Left colon (tissue), 2 donors: ENCODE measurements at places on chromosomes 11 and 22.

- DNase-seq, result no peak
Measured at GRCh38 chr11:103920933-103921332, 115.5 kb upstream of the DDI1 start.

- no peak for DNase-seq
Measured at GRCh38 chr22:42664976-42665831, 16.0 kb upstream of the CYB5R3 start.

DNA sequence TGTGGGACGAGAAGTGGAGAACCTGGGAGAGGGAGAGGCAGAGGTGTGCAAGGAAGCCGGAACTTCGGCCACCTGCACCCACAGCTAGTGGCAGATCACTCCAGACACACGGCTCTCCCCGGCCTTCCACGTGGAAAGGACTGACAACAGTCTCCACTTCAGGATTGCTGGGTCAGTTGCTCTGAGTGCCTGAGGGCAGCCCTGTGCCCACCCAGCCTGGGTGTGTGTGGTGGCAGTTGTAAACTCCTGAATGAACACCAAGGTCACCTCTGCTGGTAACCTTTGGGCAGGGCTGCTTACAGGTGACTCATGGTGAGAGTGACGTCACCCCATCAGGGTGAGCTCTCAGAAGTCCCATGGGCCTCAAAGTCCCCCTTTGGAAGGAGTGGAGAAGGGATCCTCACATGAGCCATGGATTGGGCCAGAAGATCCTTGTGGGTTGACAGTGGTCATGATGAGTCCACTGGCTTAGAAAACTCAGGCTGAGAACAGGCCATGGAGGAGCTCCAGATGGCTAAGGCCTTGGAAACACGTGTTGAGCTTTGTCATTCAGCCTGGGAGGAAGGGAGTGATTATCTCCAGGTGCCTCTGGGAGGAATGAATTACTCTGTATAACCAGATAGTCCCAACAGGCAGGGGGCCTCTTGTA lies 71.3 kb downstream of the BCR start:
- DNase-seq, result no peak

DNA sequence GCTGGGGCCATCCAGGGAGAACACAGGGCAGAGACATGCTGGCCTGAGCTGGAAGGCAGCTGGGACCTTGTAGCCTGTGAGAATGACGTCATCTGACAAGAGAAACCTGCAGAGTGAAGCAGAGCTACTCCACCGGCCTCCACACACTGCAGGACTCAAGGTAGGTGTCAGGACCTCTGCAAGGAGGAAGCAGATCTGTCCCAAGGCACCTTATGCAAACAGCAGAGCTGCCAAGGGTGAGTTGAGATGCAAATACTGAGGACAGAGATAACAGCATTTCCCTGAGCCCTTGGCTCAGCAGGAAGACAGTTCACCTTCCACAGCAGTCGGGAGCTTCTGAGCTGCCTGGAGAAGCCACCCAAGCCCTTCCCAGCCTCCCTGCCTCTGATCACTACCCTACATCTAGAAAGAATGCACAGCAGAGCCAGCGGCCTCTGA lies 51.9 kb upstream of the IGSF9B start:
- DNase-seq, result no peak

- DNase-seq, result no peak
Measured at GRCh38 chr11:453564-453963, 3.5 kb downstream of the PTDSS2 start.

DNA sequence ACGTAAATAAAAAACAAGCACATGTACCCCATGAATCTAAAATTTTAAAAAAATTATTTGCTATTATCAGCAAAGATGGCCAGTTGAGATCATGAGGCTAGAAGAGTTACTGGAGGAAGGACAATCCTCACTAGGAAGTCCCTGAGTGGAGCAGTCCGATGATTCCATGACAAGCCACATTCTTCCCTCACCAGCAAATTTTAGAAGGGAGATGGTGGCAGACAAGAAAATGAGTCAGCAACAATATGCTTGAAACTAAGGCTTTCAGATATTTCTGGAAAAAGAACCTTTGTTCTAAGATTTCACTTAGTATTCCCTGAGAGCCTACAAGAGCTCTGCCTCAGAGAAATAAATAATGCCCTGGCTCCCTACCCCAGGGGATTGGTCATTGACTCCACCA lies 34.9 kb downstream of the P4HA3 start:
- DNase-seq, result no peak

- DNase-seq, result no peak
Measured at GRCh38 chr11:122115524-122116379, at the start of gene BLID. TSS of gene BLID (minus strand) at chr11:122116215. CDS start at chr11:122115922, 293 bp downstream.

DNA sequence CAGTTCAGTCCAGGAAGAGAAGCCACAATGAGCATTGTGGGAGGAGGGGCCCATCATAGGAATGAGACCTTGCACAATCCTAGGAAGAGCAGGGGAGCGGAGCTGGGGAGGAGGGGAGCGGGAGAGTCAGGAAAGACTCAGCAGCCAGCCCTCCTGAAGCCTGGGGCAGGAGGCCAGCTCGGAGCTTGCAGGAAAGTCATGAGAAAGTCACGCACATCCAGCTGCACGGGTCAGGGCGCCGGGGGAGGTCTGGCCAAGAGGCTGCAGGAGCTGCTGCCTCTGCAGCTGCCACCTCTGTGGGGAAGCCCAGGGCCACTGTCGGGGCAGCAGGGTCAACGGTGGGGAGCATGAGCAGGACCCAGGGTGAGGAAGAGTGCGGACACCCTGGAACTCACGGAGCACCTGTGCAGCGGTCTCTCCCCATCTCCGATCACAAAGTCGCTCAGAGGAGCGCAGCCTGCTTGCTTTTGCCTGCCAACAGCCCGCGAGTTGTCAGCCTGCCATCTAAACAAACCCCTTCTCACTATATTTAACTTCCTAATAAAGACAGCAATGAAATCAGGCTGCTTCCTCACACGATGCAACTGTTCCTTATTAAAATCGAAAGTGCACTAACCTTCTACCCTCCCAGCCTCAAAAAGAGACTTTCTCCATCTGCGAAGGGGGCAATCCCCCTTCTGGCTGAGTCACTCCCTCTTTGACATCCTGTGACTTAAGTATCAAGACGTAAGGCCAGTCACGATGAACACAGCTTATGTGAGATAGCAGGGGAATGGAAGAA lies 52.9 kb upstream of the RTL6 start:
- DNase-seq, result peak; percentile 48

- no peak for DNase-seq
Measured at GRCh38 chr11:57752954-57753353, 1.3 kb upstream of the BTBD18 start.

GRCh38 chr11:65663639-65664200 lies 1.0 kb upstream of the RELA start:
- peak; percentile 70 for DNase-seq

DNA sequence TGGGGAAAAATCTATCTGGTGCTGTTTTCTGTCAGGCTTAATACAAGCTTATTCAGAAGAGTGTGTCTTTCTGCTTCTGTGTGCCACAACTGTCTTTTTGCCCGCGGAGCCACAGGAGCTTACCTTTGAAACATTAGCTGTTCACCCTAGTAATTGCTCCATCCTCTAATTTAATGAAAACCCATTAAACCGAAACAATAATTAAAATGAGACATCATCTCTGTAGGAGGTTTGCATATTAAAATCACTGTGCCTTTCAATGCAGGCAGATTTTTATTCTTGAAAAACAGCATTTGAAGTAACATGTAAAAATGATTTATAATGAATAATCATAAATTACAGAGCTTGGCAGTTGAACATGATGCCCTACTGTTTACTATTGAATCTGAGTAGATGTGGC lies 102.3 kb downstream of the NELL1 start:
- no peak for DNase-seq

DNA sequence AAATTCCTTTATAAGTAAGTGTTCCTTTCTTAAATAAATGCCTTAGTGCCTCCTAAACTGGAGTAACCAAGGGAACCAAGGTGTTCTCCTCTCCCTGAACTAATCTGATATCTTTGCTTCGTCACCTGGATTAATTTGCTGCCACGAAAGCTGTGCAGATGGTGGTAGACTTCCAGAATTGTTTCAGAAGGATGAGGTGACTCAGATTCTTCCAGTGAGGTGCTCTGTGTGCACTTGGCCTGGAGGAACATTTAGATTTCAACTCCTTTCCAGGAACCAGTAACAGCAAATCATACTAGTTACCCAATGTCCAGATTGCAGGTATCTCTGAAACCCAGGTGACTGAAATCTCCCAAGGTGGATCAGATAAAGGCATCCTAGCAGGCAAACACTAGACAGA lies 181.9 kb downstream of the FAT3 start:
- DNase-seq, result no peak

DNA sequence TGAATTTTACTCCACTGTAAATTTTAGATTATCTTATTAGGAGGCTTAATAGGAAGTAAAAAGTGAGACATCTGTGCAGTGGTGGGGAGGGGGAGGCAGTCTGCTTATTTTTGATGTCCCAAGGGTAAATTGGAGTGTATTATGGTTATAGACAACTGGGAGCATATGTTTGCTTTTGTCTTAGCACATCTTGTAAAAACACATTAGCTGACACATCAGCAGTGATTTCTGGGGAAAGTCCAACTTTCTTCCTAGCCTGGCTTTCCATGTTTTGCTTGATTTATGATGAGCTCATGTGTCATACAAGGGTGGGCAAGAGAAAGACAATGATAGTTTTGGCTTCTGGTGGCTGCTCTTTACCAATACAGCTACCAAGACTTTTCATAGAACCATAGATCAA lies 4.0 kb downstream of the ANO3 start:
- DNase-seq, result no peak

DNA sequence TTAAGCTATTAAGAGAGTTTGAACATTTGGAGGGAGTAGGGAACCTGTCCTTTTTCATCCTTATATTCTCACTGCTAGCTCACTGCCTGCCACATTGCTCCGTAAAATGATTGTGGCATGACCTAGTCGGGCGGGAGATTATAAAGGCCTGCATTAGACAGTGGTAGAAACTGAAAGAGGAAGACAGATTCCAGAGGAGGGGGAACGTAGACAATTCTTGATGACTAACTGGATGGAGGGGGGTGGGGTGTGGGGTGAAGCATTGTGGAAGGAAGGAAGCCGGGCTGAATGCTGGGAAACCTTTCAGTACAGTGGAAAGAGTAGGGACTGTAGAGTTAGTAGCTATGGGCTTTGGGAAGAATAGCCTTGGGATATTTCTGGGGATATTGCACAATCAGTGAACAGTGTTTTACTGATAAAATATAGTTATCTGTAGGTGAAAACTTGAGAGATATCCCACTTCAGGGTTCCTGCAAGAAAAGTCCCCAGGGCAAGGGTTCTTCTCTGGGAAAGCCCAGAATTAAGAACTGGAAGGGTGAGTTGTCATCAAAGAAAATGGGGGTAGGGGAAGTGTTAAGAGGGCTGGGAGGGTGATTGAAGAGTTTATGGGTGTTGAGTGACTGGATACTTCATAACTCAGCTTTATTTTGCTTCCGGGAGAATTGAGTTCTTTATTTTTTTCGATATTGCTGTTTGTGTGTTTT lies 2.1 kb downstream of the MED15 start:
- DNase-seq, result peak; percentile 86

GRCh38 chr11:32918427-32918826 lies 25.8 kb downstream of the QSER1 start:
- DNase-seq, result no peak

GRCh38 chr11:120254788-120255518 lies 15.0 kb downstream of the POU2F3 start:
- DNase-seq, result no peak

DNA sequence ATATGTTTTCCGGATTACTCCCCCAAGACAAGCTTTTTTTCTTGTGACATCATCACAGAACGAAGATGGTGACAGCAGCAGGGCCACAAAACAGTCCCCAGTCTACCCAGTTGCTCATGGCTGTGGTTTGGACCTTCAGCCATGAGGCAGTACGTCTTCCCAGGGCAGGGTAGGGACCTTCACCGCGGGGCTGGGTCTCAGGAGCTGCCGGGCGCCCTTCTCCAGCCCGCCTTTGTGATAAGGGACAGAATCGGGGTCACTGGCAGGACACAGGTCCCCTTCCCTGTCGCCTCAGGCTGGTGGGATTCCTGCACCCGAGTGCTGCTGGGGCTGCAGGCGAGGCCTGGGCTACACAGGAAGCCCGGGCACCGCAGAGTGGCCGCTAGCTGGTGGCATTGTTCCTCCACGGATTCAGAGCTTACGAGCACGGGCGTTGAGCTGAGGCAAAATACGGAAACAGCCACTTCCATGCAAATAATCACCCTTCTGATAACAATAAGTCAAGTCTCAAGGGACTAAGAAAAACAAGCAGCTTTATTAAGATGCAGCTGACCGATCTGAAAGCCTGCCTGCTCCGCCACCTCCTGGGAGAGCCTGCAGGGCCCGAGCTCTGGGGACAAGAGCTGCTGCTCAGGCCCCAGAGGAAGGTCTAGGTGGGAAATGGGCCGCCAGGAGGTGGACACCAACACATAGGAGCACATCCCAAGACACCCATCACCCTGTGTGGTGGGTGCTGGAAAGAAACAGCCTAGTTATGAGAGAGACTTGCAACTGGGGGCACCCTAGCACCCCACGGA lies 12.3 kb downstream of the TBX1 start:
- peak; percentile 32 for DNase-seq

DNA sequence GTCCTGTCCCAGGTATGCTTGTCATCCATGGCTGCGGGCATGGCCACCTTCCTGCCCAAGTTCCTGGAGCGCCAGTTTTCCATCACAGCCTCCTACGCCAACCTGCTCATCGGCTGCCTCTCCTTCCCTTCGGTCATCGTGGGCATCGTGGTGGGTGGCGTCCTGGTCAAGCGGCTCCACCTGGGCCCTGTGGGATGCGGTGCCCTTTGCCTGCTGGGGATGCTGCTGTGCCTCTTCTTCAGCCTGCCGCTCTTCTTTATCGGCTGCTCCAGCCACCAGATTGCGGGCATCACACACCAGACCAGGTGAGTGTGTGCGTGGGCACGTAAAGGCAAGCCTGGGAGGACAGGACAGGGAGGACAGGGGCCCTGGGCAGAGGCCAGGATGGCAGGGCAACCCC lies 42.4 kb downstream of the SLCO2B1 start:
- no peak for DNase-seq

DNA sequence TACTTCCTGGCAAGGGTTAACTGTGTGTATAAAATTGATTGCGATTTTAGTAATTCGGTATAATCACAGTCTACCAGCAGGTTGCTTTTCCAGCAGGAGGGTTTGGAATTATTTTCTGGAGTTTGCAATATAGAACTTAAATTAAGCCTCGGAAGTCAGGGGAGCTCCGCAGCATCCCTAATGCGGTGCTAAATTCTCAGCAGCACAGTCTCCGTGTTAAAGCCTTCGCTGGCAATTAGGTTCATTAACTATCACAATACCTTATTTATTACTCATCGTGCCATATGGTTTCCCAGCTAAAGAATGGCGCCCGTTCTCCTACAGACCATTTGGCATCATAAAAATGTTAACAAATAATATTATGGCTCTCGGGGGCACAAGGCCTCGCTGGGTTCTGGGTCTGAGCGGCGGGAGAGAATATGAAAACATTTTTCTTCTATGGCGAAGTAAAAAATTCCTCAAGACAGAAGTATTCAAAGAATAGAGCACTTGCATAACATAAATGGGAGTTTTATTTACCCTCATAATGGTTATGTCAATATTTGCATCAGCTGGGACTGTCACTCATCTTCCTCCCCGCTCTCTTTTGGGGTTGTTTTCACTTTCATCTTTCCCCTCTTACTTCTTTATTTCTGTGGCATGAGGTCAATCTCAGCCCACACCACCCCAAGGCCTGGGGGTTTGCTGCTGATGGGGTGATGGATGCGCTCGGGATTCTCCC lies 28.1 kb upstream of the ZBTB16 start:
- no peak for DNase-seq
